Osteocyte (in vitro differentiated cells): ENCODE measurements at places on chromosomes 3 and 15.

- H3K4me3 ChIP-seq: peak overlapping the region; percentile 58
- no peaks in the 10 kb centered on the region for H3K27me3 ChIP-seq
- no peak for DNase-seq
- peaks cover 47% of the 10 kb centered on the region for H3K4me1 ChIP-seq
Measured at GRCh38 chr3:11238060-11238459, 34.1 kb upstream of the ATG7 start.

DNA sequence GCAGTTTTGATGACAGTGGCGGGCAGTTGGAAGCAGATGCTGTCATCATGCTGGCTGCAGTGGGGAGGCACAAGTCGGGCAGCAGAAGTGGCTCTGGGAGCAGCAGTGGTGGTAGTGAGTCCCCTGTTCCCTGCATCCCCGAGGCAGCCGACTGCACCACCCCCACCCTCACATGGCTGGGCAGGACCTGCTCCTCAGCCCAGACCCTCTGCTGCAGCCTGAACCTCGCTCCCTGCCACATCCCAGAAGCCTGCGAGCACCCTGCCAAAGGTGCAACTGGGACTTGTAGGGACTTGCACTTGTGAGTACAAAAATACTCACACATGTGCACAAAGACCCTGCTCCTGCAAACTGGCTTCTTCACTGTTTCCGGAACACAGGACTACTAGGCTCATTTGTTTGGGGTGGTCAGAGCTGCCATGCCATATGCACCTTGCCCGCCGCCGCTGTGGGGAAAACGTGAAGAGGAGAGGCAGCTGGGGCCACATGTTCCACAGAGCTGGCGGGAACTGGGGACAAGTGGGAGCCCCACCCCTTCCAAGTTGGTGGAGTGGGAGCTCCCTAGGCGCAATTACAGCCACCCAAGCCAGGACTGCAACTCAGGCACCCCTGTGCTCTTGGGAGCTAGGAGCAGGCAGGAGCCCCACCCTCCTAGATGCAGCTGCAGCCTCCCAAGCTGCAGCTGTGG, 2.2 kb downstream of the JMJD7 start:
- DNase-seq: no peak
- no peaks in the 10 kb centered on the region for H3K27me3 ChIP-seq
- H3K4me1 ChIP-seq: peaks cover 13% of the 10 kb centered on the region
- no peak overlapping the region for H3K4me3 ChIP-seq
- H3K27ac ChIP-seq: no peak overlapping the region

DNA sequence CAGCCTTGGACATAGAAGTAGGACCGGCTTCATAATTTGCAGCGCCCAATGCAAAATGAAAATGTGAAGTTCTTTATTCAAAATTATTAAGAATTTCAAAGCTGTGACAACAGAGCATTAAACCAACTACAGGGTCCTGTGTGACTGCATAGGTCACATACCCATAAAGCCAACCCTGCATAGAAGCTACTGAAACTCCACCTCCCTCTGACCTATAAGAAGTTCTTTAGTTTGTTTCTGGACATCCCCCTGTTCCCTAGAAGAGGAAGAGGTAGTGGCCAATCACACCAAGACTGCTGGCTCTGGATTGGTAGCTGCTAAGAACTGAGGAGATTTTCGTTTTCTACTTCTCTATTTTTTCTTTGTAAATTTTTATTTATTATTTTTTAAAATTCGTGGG, 9.0 kb upstream of the SELENOT start:
- DNase-seq: no peak
- no peaks in the 10 kb centered on the region for H3K27me3 ChIP-seq
- no peaks in the 10 kb centered on the region for H3K36me3 ChIP-seq
- H3K4me3 ChIP-seq: no peak overlapping the region

GRCh38 chr3:25107918-25108617, 320.0 kb upstream of the RARB start:
- H3K4me1 ChIP-seq: peaks cover 4% of the 10 kb centered on the region
- no peaks in the 10 kb centered on the region for H3K36me3 ChIP-seq
- no peak overlapping the region for H3K27ac ChIP-seq
- H3K27me3 ChIP-seq: no peaks in the 10 kb centered on the region

DNA sequence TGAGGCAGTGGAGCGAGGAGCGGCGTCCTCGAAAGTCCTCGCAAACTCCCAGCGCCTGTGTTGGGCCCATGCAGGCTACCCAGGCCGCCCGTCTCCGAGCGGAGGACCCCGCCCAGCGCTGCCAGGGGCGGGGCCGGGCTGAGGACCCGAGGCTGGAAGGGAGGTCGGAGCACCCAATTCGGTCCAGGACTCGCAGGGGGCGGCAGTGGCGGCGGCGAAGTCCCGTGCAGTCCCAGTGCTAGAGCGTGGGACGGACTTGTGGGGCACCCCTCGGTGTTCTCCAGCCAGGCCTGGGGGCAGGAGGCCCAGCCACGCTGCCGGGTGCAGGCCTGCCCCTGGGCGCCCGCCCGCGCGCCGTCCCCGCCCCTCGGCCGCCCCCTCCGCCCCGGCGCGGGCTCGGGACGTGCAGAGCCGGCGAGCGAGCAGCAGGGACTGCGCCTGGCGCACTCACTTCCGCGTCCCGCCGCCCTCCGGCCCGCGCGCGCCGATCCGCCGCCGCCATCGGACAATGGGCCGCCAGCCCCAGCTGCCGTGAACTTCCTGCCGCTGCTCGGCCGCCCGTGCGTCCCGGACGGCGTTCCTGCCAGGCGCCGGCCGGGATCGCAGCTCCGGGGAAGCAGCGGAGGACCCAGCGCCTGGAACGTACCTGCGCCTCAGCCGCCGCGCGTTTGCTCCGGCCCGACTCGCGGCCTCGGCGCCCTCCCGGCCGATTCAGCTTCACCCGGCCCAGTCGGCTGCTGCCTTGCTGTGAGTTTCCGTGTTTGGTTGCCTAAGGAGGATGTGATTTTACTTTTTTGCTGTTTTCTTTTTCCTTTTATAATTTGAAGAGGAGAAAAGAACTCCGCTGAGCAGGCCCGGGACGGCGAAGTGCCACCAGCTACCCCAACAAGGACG, 596 bp upstream of the LIMD1 start:
- H3K36me3 ChIP-seq: peaks cover 2% of the 10 kb centered on the region
- peaks cover 55% of the 10 kb centered on the region for H3K4me1 ChIP-seq
- H3K4me3 ChIP-seq: peak overlapping the region; percentile 75
- peak overlapping the region; percentile 93 for H3K27ac ChIP-seq
- H3K27me3 ChIP-seq: no peaks in the 10 kb centered on the region

DNA sequence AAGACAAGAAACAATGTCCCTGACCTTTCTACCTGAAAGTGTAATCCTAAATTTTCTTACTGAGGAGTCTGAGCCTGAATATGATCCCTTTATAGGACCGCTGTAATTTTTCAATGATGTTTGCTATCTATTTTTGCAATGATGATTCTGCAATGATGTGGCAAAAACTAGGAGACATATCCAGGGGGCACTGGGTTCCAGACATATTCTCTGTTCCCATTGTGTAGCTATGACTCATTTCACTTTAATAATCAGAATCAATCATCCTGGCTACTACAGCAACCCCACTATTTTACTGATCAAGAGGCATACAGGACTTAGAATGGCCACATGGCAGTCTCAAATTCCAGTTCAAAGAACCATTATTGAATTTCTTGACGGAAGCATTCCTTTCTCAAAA, 85.9 kb downstream of the AQR start:
- H3K4me3 ChIP-seq: no peak overlapping the region
- no peak for DNase-seq
- no peak overlapping the region for H3K27ac ChIP-seq

DNA sequence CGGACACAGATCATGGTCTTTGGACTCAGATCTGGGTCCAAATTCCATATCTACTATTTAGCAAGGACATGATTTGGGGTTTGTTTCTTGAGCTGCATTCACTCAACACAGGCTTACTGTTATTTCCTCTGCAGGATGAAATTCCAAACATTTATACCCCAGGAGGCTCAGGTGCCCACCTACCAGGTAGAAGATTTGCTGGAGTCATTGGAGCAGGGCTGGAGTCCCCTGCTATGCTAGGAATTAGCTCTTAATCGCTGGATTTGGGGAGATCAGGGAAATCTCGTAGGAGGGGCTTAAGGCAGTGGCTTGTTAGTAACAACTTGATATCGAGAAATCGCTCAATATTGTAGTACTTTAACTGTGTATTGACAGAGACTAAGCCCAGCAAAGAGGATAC, 193.0 kb downstream of the IL20RB start:
- peaks cover 14% of the 10 kb centered on the region for H3K27me3 ChIP-seq
- no peaks in the 10 kb centered on the region for H3K36me3 ChIP-seq
- no peak for DNase-seq
